ENCODE measurements at places on chromosomes 7 and 10.

DNA sequence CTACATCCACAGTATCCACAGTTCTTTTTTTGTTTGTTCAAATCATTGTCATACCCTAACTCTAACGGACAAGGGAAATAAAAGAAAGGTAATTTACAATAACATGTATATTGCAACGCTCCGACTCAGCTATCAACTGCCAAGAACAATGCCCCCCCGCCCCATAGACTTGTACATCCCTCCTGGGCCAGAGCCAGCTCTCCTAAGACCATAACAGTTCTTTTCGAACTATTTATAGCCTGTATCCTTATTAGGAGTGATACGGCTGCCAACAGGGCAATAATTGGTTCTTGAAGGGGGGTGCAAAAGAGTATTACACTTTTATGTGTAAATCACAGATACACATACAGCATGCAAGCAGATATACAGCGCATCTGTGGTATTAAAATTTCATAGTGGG lies 495.7 kb downstream of the GALNT17 start:
- DNase-seq: no peak

- no peak for DNase-seq
Observed at GRCh38 chr7:133509822-133510221, 256.9 kb downstream of the EXOC4 start.

GRCh38 chr7:19899529-19899928 lies 126.1 kb upstream of the TMEM196 start:
- no peak for DNase-seq

DNA sequence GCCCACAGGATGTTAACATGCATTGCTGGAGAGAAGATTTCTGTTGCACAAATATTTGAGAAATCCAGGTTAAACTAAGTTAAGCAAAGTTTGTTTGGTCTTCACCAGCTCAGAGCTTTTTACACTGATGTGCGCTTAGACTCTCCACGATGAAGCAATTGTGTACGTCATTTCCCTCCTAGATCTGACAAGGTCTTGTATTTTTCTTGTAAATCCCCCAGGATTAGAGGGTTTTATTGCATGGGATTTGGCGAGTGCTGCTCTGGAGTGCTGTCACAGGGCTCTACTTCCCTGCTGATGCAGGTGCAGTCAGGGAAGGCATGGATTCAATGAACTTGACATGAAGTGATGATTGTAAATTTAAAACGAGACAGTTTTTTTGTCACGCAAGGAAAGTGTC lies 173.3 kb downstream of the PDE1C start:
- DNase-seq: no peak

DNA sequence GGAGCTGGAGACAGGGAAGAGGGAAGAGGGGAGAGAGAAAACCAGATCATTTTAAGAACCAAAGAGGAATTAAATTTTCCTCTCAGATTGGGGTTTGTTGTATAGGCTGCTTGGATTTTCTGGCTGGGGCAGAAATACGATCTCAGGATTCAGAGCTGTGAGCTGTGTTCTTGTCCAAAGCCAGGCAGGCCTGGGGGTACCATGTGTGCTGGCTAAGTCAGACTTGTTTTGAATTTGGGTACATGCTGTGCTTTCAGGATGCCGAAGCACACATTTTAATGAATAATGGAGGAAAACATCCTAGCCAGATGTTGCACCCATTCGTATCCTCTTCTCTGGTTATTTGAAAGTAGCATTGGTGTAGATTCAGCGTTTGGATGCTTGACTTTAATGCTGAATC lies 170.3 kb upstream of the PODXL start:
- DNase-seq: no peak

DNA sequence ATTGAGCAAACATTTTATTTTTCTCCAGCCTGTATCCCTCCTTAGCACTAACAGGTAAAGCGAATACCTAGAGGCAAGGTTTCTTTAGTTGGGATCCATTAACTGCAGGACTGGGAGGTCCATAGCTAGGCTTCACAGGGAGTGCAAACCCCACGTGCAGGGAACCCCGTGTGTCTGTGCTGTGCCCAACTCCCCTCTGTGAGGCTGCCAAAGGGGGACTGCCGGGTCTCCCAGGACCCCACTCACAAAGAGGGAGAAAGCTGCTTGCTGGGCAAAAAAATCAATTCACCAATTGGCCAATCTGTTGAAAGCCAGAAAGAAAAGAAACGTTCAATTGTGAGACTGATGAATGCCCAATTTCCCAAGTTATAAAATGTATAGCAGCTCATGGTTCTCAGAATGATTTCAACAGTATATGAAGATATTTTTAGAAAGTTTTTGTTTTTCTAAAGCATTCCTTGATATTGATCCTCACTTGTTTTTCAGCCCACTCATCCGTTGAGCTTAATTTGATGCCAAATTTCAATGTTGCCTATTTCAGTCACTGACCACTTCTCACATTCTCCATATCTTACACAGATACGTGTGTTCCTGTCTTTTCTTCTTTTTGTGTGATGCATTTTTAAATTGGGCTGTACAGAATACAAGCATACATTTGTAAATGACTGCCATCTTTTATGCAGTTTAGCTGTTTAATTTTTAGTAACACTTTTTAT lies 202.7 kb upstream of the PRSS58 start:
- no peak for DNase-seq

DNA sequence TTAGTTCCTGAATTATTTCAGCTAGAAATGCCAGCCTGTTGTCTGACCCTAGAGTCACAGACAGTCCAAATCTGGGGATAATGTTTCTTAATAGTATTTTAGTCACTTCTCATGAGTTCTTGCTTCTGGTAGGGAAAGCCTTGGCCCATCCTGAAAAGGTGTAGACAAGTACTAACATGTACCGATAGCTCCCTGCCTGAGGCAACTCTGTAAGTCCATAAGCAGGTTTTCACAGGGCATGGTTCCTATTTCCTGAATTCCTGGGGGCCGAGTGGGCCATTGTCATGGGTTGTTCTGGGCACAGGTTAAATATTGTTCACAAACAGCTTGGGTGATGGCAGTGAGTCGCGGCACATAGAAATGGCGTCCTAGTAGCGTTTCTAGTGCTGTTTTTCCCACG lies 3.1 kb upstream of the ZNF117 start:
- DNase-seq: no peak

DNA sequence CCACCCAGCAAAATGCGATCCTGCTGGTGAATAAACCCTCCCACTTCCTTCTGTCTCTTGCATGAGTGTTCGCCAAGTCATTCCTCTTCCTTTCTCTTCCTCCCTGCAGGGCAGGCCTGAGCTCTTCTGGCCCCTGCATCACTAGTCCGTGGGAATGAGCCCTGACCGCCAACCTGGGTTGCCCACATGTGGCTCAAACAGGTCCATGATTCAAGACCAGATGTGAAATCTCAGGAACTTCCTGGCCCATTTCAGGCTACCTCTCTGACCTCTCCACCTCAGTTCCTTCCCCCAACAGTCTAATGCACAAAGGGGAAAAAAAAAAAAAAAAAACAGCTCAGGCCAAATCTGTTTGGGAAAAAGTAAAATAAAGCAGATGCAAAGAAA lies 5.4 kb upstream of the YWHAG start:
- no peak for DNase-seq

DNA sequence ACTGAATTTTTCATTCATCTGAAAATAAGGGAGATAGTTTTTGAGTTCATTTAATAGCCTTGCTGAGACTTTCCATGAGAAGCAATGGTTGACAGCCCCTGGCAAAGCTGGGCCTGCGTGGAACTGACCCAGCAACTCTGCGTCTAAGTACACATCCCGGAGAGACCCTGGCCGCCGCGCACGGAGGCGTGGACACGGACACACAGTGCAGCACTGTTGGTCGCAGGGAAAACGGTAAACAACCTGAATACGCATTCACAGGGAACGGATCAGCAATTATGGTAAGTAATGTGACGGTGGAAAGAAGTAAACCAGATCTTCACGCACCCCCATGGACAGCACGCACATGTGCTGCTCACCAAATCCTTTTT lies 28.2 kb downstream of the GNA12 start:
- DNase-seq: no peak

DNA sequence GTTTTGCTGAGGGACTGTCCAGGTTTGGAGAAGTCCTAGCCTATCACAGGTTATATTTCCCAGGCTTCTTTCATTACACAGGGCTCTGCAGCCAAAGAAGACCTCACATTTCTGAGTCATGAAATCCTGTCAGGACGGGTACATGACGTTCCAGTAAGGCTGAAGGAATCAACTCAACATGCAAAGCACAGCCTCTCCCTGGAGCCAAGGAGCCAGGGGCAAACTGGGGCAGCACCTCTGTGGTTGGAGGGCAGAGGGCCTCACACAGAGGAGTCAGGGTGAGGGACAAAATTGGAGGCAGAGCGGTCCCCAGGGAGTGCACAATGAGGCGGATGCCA lies 116.3 kb upstream of the GDF10 start:
- DNase-seq: no peak

GRCh38 chr7:66399566-66399965 lies 194.4 kb downstream of the TPST1 start:
- no peak for DNase-seq

DNA sequence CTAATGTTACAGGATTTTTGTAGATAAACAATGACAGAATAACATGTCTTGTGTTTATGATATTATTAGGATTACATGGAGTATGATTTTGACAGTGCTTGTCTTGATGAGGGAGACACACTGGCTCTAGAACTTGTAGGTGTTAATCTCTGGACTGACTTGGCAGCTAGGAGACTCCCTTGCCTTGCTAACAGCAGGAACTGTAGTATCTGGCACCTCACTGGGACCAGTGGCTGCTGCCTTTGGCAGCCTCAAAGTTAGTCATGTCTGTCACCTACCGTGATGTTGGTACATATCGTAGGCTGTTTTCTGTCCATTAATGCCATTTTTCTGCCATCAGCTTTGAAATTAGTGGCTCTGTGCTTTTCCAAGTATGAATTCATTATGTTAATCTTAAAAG lies 261.5 kb downstream of the CDK14 start:
- DNase-seq: no peak

GRCh38 chr10:59713196-59713821 lies 3.7 kb upstream of the SLC16A9 start:
- no peak for DNase-seq

- no peak for DNase-seq
Observed at GRCh38 chr10:103192451-103193106, 493 bp downstream of the NT5C2 start.

- no peak for DNase-seq
Observed at GRCh38 chr10:28810057-28810870, 132.9 kb downstream of the BAMBI start.

GRCh38 chr7:38453168-38453567 lies 178.0 kb downstream of the AMPH start:
- DNase-seq: no peak

GRCh38 chr7:135189221-135189662 lies 18.7 kb upstream of the CYREN start:
- DNase-seq: no peak

DNA sequence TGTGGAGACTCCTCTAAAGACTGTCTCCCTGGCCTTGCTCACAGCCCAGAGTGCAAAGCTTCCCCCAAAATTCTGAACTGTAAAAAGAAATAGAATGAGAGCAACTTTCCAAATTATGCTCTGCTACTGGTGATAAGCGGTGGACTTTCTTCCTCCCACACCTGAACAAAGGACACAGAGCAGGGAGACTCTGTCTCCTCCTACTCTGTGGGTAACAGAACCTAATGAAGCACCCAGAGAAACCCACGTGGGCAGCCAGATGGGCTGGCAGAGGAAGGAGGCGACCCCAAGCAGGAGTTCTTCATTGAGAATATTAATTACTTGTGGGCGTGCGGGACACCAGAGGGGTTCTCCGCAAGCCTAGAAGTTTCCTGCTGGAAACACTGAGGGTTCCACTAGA lies 139.5 kb downstream of the KMT2E start:
- no peak for DNase-seq

- DNase-seq: no peak
Observed at GRCh38 chr10:17074541-17074847, 55.1 kb downstream of the CUBN start.

- DNase-seq: no peak
Observed at GRCh38 chr7:3918576-3918975, 617.5 kb downstream of the SDK1 start.

- DNase-seq: no peak
Observed at GRCh38 chr10:547591-548081, 141.8 kb downstream of the DIP2C start.

DNA sequence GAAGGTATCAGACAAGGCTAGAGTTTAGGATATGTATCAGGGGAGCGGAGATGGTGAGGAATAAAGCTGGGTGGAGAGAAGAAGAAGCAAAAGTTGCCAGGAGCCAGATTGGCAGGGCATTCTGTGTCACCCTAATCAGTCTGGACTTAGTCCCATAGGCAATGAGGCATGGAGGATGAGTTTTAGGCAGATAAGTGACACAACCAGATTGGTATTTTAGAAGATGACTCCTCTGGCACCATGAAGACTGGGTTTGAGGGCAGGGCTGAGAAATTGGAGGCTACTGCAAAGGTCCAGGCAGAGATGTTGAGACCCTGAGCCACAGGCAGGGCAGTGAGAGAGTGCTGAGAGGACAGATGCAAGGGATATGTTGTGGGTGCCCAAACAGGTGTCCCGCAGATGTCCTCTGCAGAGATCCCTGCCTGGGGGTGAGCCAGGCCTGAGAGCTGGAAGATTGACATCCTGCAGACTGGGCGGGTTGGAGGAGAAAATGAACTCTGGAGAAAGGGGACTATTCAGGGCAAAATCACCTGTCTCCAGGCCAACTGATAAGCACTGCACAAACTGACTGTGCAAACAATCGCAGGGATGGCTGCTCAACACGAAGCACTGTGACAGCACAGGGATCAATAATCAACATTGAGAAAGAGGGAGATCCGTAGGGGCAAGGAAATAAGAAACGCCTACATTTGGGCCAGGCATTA lies 11.9 kb upstream of the HABP2 start:
- DNase-seq: no peak

GRCh38 chr10:110995301-110995700 lies 75.9 kb downstream of the SHOC2 start:
- DNase-seq: no peak

DNA sequence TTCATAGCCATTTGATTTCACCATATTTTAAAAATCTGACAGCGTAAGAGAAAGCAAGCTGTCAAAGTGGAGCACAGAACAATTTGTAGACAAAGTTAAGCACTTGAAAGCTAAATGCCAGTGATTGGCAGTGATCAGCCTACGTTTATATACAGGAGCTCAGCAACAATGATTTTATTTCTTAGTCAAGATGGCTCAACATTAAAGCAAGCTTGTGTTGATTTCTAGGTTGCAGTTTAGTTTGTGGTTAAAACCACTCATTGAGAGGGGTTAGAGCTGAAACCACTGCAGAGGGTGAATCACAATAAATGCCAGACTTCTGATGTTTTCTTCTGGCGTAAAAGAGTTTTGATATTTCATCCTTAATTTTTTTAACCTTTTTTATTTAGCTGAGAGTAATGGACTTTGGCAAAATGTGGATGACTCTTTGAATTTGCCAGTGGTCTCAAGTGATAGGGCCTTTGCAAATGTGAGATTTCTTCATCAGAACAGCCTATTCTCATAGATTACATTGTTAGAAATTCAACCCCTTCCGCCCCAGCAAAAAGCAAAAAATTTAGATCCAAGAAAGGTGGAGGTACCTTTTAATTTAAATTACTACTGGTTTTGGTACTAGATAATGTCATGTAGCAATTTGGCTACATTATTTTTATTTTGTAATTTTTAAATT lies 73.8 kb downstream of the SHOC2 start:
- no peak for DNase-seq
